CD4-positive, alpha-beta T cell treated with Interleukin-1 beta for 1 hour (primary cell): ENCODE measurements at places on chromosomes 16 and 17.

- DNase-seq: no peak
Measured at GRCh38 chr17:74259667-74260524, 14.1 kb upstream of the DNAI2 start.

- peak; percentile 15 for DNase-seq
Measured at GRCh38 chr16:74700116-74700437, 585 bp downstream of the MLKL start.

DNA sequence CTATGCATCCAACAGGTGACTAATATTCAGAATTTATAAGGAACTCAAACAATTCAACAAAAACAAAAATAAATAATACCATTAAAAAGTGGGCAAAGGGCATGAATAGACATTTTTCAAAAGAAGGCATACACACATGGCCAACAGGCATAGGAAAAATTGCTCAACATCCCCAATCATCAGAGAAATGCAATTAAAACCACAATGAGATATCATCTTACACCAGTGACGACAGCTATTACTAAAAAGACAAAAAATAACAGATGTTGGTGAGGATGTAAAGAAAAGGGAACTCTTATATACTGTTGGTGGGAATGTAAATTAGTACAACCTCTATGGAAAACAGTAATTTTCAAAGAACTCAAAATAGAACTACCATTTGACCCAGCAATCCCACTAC lies 250.4 kb upstream of the N4BP1 start:
- no peak for DNase-seq

DNA sequence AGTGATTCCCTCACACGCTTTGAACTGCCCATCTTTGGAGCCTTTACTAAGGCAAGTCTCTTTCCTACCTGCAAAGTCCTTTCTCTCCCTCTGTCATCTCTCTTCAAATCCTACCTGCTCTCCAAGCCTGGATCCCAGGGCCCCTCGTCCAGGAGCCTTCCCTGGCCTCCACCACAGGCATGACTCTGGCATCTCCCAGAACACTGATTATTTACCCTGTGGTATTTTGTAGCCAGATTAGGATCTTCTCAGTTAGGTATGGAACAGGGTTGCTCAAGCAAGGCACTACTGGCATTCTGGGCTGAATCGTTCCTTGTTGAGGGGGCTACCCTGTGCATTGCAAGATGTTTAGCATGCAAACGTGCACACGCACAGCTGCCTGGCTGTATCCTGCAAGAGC lies 31.9 kb upstream of the POLR3E start:
- DNase-seq: no peak

DNA sequence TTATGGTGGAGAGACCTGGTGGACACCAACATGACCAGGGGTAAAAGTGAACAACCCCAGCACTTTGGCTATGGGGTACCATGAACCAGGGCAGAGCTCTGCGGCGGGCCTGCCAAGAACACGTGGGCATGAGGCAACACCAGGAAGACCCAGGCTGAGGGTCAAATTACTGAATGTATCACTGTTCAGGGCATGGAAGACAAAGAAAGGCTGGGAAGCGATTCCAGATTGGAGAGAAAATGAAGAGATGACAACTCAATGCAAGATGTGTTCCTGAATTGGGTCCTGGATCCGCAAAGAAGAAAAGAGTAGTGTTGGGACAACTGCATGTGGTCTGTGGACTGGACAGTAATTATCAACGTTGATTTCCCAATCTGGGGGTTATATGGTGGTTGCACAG lies 19.8 kb downstream of the SPHK1 start:
- no peak for DNase-seq

- DNase-seq: no peak
Measured at GRCh38 chr17:17650959-17651358, 30.3 kb upstream of the RAI1 start.

GRCh38 chr17:29866746-29867404 lies 63.2 kb downstream of the SSH2 start:
- no peak for DNase-seq

DNA sequence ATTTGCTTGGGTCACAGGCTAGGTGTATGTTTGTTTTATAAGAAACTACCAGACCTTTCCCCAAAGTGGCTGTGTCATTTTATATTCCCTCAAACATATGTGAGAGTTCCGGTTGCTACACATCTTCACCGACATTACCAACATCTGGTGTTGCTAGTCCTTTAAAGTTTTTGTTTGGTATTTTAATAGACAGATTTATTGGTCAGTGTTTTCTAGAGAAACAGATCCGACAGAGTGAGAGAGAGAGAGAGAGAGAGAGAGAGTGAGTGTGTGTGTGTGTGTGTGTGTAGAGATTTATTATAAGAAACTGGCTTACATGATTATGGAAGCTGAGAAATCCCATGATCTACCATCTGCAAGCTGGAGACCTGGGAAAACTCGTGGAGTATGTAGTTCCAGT lies 31.0 kb downstream of the LDHD start:
- no peak for DNase-seq

- DNase-seq: no peak
Measured at GRCh38 chr17:49209061-49209571, 1.3 kb downstream of the GNGT2 start.

DNA sequence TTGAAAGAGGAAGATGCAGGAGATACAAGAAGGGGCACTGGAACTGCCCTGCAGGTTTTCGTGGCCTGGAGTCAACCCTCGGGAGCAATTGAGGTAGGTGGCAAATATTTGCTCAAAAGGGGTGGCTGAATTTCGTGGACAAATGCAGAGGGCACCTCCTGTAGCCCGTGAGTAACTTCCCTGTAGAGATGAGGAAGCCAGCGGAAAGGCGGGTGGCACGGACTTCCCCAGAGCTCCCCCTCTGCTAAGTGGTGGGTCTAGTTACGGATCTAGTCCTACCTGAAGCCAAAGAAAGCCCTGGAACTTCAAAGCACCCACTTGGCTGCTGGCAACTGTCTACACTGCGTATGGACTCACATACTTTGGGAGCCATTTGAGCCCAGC lies 1.0 kb upstream of the ATP2C2 start:
- no peak for DNase-seq
